ENCODE measurements at places on chromosomes 7 and 10.

GRCh38 chr7:19404912-19405329 is 259.7 kb upstream of the FERD3L start:
- DNase-seq = peak; percentile 97

DNA sequence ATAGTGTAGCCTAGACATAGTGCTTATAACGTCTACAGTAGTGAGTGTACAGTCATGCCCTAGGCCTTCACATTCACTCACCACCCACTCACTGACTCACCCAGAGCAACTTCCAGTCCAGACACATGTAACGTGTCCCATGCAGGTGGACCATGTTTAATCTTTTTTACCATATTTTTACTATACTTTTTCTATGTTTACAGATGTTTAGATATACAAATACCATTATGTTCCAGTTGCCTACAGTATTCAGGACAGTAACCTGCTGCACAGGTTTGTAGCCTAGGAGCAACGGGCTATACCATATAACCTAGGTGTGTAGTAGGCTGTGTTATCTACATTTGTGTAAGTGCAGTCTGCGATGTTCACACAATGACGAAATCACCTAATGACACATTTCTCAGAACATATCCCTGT is 11.0 kb downstream of the MPP7 start:
- DNase-seq = peak; percentile 45

DNA sequence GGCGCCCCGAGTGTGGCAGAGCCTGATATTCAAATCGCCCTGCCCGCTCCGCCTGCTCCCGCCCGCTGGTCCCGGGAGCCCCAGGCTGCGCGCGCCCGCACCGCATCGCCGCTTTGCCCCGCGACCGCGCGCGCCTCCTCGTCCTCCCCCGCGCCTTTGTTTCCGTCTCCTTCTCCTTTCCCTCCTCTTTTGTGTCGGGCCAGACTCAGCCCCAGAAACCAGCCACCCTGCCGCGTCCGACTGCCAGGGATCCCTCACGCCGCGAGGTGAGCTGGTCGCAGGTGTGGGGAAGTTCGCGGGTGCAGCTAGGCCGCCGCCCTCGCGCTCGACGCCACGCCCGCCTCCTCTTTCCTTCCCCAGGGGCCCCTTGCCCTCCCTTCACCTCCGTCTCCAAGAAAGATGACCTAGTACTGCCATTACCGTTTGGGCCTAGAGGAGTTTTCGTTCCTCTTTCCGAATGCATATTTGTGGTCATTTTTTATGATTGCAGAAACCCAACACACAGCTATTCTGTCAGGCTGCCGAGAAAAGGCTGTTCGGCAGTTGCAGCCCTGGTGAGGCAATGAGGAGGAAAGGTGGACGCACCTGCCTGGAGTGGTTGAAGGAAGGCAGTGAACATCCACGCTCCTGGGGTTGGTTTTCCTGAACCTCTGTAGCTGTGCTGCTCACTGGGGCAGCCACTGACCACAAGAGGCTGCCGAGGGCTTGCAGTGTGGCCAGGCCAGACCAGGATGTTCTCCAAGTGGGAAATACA is 107.3 kb downstream of the SNX10 start:
- DNase-seq = no peak

GRCh38 chr10:124867304-124867703 is 65.7 kb downstream of the ABRAXAS2 start:
- DNase-seq = no peak

DNA sequence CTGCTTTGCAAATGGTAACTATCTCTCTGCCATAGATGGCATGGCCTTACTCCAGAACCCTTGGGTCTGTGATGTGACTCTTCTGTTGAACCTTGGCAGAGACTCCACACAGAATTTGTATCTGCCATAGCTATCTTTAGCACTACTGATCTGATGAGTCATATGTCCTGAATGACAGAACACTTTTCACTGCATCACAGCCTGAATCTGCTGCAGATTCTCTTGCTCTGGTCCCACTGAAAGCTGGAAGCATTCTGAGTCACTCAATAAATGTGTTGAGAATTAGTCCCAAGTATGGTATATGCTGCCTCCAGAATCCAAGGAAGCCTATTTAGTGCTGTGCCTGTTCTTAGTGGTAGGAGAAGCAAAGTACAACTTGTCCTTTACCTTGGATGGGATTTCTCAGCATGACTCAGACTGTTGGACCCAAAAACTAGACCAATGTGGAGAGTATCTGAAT is 39.5 kb upstream of the ANKRD1 start:
- peak; percentile 71 for DNase-seq

DNA sequence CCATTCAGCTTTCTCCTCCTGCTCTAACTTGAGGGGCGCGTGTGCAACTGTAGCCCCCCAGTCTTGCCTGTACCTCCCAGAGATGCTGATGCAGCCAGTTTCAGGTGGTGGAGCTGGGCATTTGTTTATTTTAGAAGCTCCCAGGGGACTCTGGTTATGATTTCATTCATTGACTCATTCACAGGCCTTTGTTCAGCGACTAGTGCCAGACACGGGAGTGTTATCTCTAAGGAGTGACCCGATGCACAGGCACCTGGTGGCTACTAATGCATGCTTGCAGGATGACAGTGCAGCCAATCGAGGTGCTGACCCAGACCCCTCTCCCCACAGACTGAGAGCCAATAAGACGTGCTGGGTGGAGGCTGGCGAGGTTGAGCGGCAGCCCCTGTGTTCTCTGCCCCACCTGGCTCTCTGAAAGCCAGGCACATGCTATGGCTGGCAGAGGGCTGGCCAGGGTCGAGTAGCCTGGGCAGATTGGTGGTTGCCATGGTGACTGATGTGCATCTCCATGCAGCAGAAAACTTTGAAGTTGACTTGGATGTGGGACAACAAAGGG is 19.7 kb upstream of the SLC18A2 start:
- no peak for DNase-seq

- DNase-seq = no peak
Measured at GRCh38 chr7:111232249-111233084, 141.5 kb downstream of the LRRN3 start.

GRCh38 chr7:92695308-92696261 is 105.4 kb upstream of the FAM133B start:
- DNase-seq = peak; percentile 82

Measured in AG09309 (cell line).